ENCODE measurements at places on chromosomes 2 and 18.

DNA sequence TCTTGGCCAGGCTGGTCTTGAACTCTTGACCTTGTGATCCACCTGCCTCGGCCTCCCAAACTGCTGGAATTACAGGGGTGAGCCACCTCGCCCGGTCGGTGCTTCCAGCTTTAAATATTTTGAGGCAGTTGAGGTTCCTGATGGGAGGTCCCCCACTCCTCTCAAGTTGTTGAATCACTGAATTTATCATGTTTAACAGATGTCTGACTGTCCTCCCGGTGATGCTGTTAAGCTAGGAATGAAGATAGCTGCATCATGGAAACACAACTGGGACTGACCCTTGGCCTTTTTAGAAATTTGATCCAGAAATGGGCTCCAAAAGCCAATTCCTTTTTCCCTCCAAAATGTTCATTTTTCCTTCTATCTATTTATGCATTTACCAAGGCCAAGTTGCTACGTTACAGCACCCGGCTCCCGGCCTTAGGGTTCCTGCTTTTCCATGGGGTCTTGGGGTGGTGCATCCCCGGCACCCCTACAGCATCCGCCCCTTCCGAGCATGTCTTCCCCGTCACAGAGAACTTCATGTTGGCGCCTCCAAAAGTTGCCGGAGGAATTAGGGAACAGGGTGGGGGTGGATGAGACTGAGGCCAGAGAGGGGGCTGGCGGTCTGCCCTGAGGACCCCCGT, 43.9 kb downstream of the PAX8 start:
- no peak for DNase-seq

GRCh38 chr2:203997481-203997880, 60.9 kb downstream of the ICOS start:
- no peak for DNase-seq

DNA sequence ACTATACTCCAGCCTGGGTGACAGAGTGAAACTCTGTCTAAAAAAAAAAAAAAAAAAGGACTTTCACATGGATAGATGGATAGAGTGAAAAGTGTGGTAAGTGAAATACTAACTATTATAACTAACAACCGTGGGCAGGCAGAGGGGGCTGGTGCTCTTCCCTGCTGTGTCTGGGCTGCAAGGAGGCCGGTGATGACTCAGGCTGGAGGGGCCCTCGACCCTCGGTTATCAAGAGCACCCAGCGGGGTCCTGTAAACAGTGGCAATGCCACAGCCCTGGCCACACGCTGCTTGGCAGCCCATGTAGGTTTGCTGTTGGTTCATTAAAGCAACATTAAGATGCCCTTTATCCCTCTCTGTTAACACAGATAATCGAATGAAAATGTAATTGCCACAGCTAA, 184.8 kb upstream of the RAB12 start:
- DNase-seq: no peak

GRCh38 chr2:16393500-16394071, 272.0 kb downstream of the CYRIA start:
- DNase-seq: no peak

GRCh38 chr18:53101536-53102105, 761.6 kb downstream of the DCC start:
- DNase-seq: no peak

DNA sequence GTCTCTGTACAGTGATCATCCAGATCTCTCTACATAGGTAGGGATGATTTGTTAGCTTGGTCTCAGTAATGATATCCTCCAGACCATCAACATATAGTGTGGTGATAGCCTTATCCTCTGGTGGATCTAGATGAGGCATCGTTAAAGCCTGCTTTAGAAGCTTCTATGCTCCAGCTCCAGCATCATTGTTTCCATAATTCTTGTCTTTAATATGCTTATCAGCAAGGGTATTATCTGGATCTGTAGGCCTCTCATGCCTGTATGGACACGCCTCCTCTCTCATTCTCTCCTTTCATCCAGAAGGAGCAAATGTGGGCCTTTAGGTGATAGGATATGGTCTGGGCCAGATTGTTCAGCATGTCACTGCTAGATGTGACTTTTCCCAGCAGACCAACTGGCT, 234.5 kb upstream of the CHST9 start:
- no peak for DNase-seq

GRCh38 chr2:198165289-198165688, 360.9 kb downstream of the PLCL1 start:
- no peak for DNase-seq

Data from bronchial epithelial cell (primary cell).